ENCODE measurements at places on chromosomes 1 and 21. TPM values are rescaled to one million over a fixed set of nuclear protein-coding genes. Genes with fewer than 3 reads are reported as not detected.

FAM177B gene
- total RNA-seq, result not detected

RHBDL2 gene
- total RNA-seq, result 0.57 TPM

GPBP1L1 gene
- total RNA-seq, result 113 TPM

ADAMTS5 gene
- 20.4 TPM for total RNA-seq

PDZK1 gene
- total RNA-seq, result 1.2 TPM

LTN1 gene
- 36.8 TPM for total RNA-seq

DNA sequence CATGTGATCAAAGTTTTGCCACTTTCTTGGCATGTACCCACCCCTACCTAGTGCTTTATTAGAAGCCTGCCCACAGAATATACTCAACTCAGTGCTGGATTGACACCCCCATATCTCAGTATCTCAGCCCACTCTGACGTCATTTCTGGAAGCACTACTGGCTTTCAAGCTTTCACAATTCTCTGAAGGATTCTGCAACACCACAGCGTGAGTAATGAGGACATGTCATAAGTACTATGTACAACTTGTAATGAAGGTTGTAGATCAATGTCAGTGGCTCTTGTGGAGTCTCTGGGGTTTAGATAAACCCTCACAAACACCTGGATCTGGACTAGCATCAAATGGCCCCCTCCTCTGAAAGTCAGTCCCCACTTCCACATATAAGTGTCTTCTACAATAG lies 57.2 kb downstream of the TNFSF4 start:
- no peak for DNase-seq
- H3K4me3 ChIP-seq, result no peak overlapping the region
- no peaks in the 10 kb centered on the region for H3K27me3 ChIP-seq
- no peaks in the 10 kb centered on the region for H3K4me1 ChIP-seq
- no peaks in the 10 kb centered on the region for H3K36me3 ChIP-seq
- no peak overlapping the region for H3K27ac ChIP-seq

DNA sequence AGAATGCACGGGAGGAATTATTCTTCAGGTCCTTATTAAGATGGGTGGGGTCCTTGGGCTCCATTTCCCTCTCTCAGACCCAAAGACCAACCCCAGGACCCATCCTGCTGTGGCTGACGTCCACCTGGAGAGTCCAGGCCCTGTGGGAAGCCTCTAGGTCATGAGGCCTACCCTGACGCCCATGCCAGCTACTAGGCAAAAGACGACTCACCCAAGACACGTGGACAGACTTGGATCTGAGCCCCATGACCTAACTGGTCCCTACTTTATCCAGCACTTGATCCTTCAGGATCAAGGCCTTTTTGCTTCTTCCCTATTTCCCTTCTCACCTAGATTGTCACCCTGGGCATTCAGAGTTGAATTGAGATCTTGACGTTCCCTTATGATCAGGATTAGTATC lies 56.0 kb upstream of the CASZ1 start:
- H3K27me3 ChIP-seq, result no peaks in the 10 kb centered on the region
- no peaks in the 10 kb centered on the region for H3K4me1 ChIP-seq
- H3K36me3 ChIP-seq, result no peaks in the 10 kb centered on the region

DNA sequence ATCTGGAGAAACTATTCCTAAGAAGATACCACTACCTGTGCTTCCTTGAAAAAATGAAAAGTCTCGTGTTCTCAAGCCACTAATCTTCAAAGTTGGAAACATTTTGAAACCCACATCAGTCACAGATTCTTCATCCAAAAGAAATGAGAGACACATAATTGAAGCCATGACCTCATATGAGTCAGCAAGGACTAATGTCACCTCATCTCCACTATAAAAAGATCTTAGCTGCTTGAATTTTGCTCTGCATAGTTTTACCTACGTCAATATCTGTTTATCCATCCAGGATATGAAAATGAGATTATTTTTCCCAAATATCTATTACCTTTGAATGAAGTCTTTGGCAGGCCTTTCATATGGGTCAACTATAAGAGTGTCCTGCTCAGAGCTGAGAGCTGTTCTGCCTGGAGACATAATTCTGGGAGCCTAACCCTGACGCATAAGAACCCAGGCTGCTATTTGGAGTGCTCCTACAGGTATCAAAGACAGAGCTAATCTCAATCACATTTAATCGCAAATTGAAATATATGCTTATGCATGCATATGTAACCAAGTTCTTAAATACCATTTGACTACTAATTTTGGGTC lies 312.5 kb upstream of the PKN2 start:
- H3K4me3 ChIP-seq, result no peak overlapping the region
- H3K36me3 ChIP-seq, result no peaks in the 10 kb centered on the region
- H3K27ac ChIP-seq, result no peak overlapping the region
- no peak for DNase-seq

- no peak for DNase-seq
- no peak overlapping the region for H3K27ac ChIP-seq
- no peak overlapping the region for H3K4me3 ChIP-seq
- no peaks in the 10 kb centered on the region for H3K4me1 ChIP-seq
Measured at GRCh38 chr1:159999204-159999603, 32.6 kb downstream of the PIGM start.

DNA sequence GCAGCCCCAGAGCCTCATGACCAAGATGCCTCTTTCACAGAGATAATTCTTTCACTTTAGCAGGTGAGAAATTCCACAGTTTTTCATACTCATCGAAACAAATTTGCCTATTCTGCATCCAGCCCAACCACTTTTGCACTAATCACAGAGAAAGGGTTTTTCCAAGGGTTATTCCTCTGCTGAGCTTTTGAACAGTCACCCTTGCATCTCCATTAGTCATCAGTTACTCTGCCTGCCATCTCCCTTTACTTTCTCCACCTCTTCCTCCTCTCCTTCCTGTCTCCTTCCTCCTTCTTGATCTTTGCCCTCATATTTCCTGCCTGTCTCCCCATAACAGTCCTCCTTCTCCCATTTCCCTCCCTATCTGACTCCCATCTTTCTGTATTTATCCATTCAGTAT lies 43.9 kb downstream of the FH start:
- H3K27me3 ChIP-seq, result no peaks in the 10 kb centered on the region
- DNase-seq, result no peak
- H3K36me3 ChIP-seq, result no peaks in the 10 kb centered on the region
- H3K27ac ChIP-seq, result no peak overlapping the region
- no peak overlapping the region for H3K4me3 ChIP-seq
- no peaks in the 10 kb centered on the region for H3K4me1 ChIP-seq

DNA sequence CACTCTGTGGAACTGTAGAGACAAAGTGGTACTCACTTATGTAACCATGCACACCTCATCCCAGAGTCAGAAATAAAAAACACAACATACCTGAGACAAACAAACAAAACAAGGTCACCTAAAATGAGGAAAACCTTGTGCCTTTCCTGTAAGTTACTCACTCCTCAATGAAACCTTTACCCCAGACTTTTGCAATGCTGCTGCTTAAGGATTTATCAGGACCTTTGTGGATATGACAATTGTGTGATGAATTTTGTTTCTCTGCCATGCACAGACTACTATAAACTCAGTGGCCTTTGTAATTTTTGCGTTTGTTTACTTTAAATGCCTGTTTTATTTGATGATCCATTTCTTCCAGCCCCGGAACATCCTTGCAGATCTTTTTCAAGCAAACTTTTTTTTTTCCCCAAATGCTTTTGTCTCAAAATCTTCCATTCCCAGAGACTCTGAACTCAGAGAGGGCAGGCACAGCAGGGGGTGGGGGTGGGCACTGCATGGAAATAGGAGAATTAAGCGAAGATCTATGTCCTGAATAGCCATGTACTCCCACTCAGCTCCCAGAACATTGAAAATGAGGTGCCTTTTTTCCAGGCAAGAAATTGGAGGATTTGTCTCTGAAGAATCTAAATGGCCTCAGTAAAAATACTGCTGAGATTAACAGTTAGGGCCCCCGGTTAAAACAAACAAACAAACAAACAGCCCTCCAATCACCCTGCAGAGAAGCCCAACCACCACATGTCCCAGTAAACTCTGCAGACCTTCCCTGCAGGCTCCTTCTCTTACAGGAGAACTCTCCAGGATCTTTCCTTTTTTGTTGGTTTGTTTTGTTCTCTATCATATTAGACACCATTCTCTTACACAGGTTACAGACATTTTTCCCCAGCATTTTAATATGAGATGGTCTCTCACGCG lies 22.6 kb upstream of the SIM2 start:
- no peaks in the 10 kb centered on the region for H3K4me1 ChIP-seq
- no peaks in the 10 kb centered on the region for H3K27me3 ChIP-seq
- no peak overlapping the region for H3K4me3 ChIP-seq
- no peaks in the 10 kb centered on the region for H3K36me3 ChIP-seq
- no peak overlapping the region for H3K27ac ChIP-seq

- H3K4me3 ChIP-seq, result peak overlapping the region; percentile 99
- no peaks in the 10 kb centered on the region for H3K36me3 ChIP-seq
- no peak for DNase-seq
- H3K4me1 ChIP-seq, result no peaks in the 10 kb centered on the region
- no peaks in the 10 kb centered on the region for H3K27me3 ChIP-seq
Measured at GRCh38 chr1:226407199-226407496, 745 bp downstream of the PARP1 start.

DNA sequence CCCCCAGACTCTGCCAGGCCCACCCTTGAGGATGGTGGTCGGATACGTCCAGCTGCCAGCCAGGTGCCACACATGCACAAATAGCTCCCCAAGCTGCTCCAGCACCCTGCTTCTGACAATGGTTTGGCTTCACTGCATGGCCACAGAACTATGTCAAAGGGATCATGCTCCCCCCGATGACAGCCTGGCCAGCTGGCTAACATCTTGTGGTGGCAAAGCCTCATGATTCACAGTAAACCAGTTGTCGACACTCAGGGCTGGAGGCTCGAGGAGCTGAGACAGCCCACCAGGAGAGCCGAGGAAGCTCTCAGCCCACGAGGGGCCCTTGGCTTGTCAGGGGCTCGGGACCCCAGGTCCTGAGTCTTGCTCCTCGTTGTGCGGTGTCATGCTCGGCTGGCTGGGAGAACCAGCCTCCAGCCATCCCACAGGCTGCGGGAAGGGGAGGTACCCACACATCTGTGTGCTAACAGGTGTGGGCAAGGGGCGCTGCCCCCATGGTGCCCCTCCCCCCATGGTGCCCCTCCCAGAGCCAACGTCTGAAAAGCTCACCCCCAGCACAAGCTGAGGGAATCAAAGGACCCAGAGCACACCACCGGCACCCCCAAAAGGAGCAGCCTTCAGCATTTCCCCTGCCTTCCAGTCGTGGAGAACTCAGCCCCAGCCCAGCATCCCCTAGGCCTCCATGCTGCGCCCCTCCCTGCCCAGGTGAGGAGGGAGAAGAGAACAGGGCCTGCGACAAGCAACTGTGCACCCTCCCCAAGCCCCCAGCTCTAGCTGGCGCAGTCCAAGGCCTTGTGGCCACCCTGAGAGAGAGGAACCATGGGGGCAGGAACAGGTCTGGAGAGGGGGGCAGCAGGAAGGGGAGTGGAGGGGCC lies 41.2 kb downstream of the KIF21B start:
- no peaks in the 10 kb centered on the region for H3K27me3 ChIP-seq
- H3K36me3 ChIP-seq, result no peaks in the 10 kb centered on the region
- H3K4me3 ChIP-seq, result no peak overlapping the region
- no peak for DNase-seq
- H3K4me1 ChIP-seq, result no peaks in the 10 kb centered on the region
- no peak overlapping the region for H3K27ac ChIP-seq

DNA sequence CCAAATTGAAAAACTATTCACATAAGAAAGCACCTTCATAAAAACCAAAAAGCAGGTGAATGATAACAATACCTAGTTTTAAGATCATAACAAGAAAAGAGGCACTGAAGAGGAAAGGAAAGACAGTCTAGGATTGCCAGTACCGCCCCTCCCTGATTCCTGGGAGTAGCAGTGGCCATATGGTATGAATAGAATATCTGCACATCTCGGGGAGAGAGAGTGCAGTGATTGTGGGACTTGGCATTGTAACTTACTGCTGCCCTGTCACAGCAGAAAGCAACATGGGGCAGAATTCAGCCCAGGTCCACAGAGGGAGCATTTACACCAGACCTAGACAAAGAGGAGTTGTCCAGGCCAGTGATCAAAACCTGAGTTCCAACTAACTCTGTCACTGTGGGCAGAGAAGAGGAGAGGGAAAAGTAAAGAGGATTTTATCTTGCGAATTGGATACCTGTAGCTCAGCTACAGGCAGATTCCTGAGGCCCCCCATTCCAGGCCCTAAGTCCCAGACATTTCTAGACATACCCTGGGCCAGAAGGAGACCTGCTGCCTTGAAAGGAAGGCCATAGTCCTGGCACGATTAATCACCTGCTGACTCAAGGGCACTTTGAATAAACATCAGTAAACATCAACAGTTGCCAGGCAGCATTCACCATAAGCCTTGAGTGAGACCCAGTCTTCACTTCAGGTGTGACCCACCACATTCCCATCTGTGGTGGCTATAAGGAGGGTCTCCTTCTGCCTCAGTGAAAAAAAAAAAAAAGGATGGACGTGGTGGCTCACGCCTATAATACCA lies 397.5 kb downstream of the TGFB2 start:
- H3K27me3 ChIP-seq, result no peaks in the 10 kb centered on the region
- no peak for DNase-seq
- H3K4me1 ChIP-seq, result no peaks in the 10 kb centered on the region
- H3K36me3 ChIP-seq, result no peaks in the 10 kb centered on the region
- H3K27ac ChIP-seq, result no peak overlapping the region

GRCh38 chr1:207863893-207864535 lies 46.9 kb downstream of the CD34 start:
- peaks cover under 1% of the 10 kb centered on the region for H3K36me3 ChIP-seq
- H3K4me1 ChIP-seq, result peaks cover 3% of the 10 kb centered on the region
- H3K4me3 ChIP-seq, result no peak overlapping the region
- H3K27ac ChIP-seq, result no peak overlapping the region

DNA sequence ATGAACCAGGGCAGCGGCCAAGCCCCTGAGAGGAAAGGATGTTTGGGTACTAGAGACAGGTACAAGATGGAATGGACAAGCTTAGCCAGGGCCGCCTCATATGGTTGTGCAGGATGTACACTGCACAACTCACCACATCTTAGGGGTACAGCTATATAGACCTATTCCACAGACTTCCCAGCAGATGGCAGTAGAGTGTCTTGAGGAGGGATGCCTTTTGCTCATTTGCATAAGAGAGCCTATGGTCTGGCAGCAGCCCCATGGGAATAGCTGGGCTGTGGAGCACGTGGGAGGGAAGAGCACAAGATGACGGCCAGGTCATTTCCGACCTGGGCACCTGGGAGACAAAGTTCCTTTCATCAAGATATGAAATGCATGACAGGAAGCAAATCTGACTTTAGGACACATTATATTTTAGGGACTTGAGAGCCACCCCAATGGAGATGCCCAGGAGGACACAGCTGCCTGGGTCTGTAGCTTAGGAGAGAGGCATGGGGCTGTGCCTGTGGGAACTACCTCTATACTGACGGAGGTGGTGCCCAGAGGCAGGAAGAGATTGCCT lies 215.5 kb downstream of the KCNJ6 start:
- H3K36me3 ChIP-seq, result no peaks in the 10 kb centered on the region
- no peaks in the 10 kb centered on the region for H3K27me3 ChIP-seq
- no peak overlapping the region for H3K4me3 ChIP-seq
- H3K4me1 ChIP-seq, result no peaks in the 10 kb centered on the region
- H3K27ac ChIP-seq, result no peak overlapping the region

Measured in aorta (tissue), 5 donors.